CD4-positive, alpha-beta T cell treated with Interferon gamma for 1 hour (primary cell): ENCODE measurements at places on chromosomes 6 and 20.

GRCh38 chr20:1287787-1288569, 21.9 kb downstream of the SNPH start:
- DNase-seq, result no peak

GRCh38 chr6:12200761-12201160, 89.4 kb upstream of the EDN1 start:
- no peak for DNase-seq

- DNase-seq, result no peak
Measured at GRCh38 chr20:38224531-38224930, 36.0 kb downstream of the KIAA1755 start.

DNA sequence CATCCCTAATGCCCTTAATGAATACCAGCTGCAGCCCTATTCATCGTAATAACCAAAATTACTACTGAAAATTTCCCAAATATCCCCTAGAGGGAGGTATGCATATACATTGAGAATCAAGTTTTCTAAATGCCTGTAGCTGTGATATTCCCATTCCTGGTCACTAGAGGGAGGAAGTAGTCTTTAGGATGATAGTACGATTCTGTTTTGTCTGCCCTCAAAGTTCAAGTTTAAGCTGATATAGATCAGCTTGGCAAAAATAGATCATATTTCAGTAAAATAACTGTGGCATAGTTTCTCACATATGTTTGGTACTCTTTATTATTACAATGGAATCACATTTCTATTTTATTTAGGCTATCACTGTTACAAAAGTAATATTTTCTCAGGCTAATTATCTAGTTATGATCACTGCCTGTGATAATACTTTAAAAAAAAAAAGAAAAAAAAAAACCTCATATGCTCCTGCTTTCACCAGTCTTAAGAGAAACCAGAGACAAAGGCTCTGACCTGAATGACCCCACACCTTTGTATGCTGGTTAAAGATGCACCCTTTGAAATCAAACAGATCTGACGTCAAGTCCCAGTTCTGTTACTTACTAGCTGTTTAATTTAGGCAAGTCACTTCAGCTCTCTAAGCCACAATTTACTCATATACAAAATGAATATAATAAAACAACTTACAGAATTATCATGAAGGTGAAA, 11.0 kb downstream of the TSPYL1 start:
- DNase-seq, result no peak

- no peak for DNase-seq
Measured at GRCh38 chr6:35185302-35185681, 28.5 kb upstream of the SCUBE3 start.

DNA sequence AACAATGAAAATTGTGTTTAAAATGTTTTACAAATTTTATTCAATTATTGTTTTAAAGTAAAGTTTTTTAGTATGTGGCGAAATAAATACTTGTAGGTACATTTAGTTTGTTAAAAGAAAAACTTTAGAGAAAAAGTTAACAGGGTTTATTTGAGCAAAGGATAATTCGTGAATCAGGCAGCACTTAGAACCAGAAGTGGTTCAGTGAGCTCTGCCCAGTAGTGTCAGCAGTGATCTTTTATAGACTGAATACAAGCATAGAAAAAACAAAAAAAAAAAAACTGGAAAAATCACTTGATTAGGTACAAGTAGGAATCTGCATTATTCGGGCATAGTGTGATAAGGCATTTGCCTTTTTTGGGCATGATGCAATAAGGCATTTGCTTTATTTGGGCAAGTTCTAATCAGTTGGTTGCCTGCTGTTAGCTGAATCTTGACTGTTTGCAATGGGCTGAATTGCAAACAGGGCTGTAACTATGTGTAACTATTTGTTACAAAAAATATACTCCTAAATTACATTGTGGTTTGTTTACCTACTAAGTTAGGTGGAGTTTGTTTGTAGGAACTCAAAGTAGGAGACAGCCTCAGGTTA, 122.9 kb upstream of the MMS22L start:
- DNase-seq, result no peak

DNA sequence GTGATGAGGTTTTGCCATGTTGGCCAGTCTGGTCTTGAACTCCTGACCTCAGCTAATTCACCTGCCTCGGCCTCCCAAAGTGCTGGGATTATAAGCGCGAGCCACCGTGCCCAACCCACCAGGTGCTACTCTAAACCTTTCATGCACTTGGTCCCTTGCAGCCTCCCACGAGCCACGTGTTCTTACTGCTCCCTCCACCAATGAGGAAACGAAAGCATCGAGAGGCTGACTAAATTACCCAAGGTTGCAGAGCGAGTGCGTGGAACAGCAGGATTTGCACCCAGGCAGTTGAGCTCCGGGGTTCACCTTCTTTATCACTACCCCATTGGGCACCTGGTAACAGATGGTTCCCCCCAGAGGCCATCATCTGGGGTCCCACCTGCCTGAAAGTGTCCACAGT, 208.3 kb downstream of the LY86 start:
- no peak for DNase-seq

GRCh38 chr6:87742106-87742505, 40.1 kb upstream of the AKIRIN2 start:
- peak; percentile 61 for DNase-seq

- DNase-seq, result no peak
Measured at GRCh38 chr6:147769496-147770087, 261.1 kb downstream of the SAMD5 start.

DNA sequence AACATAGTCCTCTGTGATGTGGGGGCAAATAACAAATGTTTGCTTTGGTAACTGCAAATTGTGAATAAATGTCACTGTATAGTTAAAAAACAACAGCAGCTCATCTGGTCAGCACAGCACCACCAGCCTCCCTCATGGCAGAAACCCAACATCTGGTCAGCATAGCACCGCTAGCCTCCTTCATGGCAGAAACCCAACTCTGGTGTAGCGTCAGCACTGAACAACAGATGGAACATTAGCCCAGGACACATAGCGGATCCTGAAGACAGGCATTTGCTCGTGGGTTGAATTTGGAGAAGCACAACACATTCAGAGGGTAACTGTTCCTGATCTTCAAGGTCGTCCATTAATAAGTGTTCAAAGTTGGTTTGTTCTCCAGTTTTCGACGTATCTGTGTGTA, 265.9 kb downstream of the DLL1 start:
- DNase-seq, result no peak

GRCh38 chr20:50012282-50013263, 29.8 kb downstream of the SNAI1 start:
- no peak for DNase-seq

- no peak for DNase-seq
Measured at GRCh38 chr6:125658759-125659431, 90.5 kb upstream of the HEY2 start.

- DNase-seq, result no peak
Measured at GRCh38 chr6:116468293-116468692, 7.1 kb downstream of the CALHM6 start.

- no peak for DNase-seq
Measured at GRCh38 chr20:48617481-48617880, 210.3 kb downstream of the PREX1 start.

GRCh38 chr6:157974341-157974894, 7.2 kb upstream of the SYNJ2 start:
- DNase-seq, result no peak

DNA sequence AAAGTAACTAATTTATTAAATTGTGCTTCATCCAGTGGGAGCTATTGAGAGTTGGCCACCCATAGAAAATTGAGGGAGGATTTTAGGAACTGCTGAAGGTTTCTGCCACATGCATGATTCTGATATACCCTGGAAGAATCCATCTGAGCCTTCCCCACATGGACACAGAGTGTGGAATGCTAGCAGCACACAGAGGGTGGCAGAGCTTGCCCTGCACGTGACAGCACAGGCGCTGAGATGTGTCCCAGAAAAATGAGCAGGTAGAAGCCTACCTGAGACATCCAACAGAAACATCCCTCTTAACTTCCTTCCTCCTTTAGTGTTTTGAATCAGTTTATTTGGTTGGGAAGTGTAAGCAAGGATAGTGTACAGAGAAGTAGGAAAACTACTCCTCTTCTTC, 96.9 kb downstream of the MTHFD1L start:
- no peak for DNase-seq

DNA sequence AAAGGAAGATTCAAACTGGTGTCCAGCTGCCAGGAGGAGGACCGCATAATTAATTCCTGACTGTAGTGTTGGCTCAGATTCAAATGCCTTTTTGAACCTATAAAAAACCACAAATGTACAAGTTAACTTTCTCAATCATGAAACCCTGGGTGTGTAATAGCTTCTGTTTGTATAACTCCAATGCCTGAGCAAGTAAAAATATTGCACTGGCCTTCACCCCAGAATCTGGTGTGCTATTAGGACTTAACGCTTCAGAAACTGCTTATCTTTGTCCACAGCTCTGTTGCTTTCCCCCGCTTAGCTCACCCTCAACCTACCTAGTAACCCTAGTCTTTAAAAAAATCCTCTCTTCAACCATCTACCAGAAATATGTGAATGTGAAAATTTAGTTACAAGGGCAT, 119.1 kb upstream of the MAP7 start:
- no peak for DNase-seq

DNA sequence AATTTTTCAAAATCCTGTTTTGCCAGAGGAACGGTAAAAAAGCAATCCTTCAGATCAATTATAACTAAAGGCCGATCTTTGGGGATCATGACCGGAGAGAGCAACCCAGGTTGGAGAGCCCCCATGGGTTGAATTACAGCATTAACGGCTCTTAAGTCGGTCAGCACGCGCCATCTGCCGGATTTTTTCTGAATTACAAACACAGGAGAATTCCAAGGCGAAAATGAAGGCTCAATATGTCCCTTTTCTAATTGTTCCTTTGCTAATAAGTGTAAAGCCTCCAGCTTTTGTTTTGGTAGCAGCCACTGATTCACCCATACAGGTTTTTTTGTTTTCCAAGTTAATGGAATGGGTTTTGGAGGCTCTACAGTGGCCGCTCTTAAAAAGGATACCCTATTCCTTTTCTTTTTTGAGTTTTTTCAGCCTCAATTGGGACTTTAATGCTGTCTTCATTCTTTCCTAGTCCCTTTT, 16.9 kb upstream of the PTCRA start:
- DNase-seq, result peak; percentile 61
